Left lung (tissue), 14 donors: ENCODE measurements at places on chromosomes 1 and 21.
A peak's percentile ranks its signal among the peaks of the same experiment; 100 is the strongest.

DNA sequence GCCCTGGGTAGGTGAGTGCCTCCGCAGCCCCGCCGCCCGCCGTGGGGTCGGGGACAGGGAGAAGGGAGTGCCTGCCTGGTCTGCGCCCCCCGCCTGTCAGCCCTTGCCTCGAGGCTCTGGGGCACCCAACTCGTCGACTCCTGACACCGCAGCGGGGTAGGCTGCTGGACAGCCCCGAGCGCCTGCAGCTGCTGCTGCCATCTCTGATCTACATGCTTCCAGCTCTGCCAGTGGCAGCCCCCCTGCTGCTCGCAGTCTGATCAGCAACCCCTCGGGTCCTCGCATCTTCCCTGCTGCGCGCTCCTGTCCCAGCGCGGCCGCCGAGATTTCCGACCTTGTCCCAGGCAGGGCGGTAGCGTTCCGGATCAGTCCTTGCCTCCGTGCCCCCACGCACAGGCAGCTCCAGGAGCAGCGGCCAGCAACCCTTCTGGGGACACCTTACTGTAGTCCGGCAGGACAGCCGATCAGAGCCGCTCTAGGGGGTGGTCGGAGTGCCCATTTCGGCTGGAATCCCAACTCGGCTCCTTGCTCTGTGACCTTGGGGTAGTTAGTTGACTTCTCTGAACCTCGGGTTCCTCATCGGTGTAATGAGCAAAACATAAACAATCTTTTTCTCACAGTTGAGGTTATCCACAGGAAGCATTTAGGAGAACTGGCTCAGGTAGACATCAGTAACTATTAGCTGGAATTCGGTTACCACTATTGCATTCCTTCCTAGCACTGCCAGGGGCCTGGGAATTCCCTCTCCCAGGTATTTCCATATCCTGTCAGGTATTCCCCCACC lies 540 bp downstream of the BCAN start:
- H3K27ac ChIP-seq = no peak overlapping the region
- no peaks in the 10 kb centered on the region for H3K36me3 ChIP-seq
- H3K27me3 ChIP-seq = peaks cover 71% of the 10 kb centered on the region
- peaks cover 10% of the 10 kb centered on the region for H3K4me1 ChIP-seq

DNA sequence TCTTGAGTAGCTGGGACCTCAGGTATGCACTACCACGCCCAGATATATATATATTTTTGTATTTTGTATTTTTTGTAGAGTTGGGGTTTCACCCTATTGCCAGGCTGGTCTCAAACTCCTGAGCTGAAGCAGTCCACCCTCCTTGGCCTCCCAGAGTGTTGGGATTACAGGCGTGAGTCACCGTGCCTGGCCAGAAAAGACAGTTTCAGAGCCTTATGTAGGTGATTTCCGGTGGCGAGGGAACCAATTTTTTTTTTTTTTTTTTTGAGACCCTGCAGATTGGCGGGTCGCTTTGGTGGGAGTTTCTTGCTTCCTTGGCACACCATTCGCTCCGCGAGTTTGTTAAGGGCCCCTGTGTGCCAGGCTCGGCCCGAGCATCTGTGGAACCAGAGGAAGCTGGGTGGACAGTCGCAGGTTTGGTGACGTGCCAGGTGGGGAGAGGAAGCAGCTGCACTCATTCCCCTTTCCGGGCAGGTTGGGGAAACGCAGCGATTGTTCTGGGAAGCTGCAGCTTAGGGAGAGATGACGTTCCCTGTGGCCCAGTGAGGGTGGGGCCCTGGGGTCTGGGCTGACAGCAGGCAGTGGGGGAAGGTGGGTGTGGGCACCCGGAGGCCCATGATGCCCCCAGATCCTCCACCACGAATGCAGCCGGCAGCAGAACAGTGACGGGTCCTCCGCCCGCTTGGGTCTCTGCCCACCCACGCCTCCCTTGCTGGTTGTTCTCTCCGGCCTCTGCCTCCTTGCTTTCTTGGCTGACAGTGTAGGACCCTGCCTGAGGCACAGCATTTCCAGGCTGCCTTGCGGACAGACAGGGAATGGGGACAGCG lies 25.1 kb downstream of the SPSB1 start:
- H3K4me3 ChIP-seq = no peak overlapping the region
- peaks cover 13% of the 10 kb centered on the region for H3K4me1 ChIP-seq
- no peak for DNase-seq

DNA sequence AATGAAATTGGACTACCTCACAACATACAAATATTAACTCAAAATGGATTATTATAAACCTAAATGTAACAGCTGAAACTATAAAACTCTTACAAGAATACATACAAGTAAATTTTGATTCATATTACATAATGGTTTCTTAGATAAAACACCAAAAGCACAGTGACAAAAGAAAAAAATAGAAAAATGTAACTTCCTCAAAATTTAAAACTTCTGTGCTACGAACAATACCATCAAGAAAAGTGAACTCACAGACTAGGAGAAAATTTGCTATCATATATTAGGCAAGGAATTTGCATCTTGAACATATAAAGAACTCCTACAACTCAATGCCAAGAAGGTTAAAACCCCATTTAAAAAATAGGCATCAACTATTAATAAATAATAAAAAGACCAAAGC lies 31.2 kb downstream of the ANGPTL3 start:
- H3K27me3 ChIP-seq = no peaks in the 10 kb centered on the region
- no peak overlapping the region for H3K27ac ChIP-seq
- no peaks in the 10 kb centered on the region for H3K4me1 ChIP-seq
- H3K36me3 ChIP-seq = no peaks in the 10 kb centered on the region
- no peak overlapping the region for H3K4me3 ChIP-seq

- H3K27me3 ChIP-seq = peaks cover 94% of the 10 kb centered on the region
- H3K4me3 ChIP-seq = peak overlapping the region; percentile 5
- no peaks in the 10 kb centered on the region for H3K36me3 ChIP-seq
Observed at GRCh38 chr1:200042552-200043335, 15.2 kb downstream of the NR5A2 start.

GRCh38 chr1:87121711-87122163 lies 206.9 kb upstream of the LMO4 start:
- H3K27me3 ChIP-seq = no peaks in the 10 kb centered on the region
- no peak overlapping the region for H3K4me3 ChIP-seq
- DNase-seq = no peak
- H3K27ac ChIP-seq = peak overlapping the region; percentile 33
- H3K4me1 ChIP-seq = no peaks in the 10 kb centered on the region

GRCh38 chr1:147052677-147053076 lies 114.6 kb downstream of the NBPF12 start:
- H3K4me1 ChIP-seq = no peaks in the 10 kb centered on the region
- DNase-seq = no peak
- H3K4me3 ChIP-seq = no peak overlapping the region
- no peak overlapping the region for H3K27ac ChIP-seq
- H3K27me3 ChIP-seq = no peaks in the 10 kb centered on the region
- no peaks in the 10 kb centered on the region for H3K36me3 ChIP-seq

DNA sequence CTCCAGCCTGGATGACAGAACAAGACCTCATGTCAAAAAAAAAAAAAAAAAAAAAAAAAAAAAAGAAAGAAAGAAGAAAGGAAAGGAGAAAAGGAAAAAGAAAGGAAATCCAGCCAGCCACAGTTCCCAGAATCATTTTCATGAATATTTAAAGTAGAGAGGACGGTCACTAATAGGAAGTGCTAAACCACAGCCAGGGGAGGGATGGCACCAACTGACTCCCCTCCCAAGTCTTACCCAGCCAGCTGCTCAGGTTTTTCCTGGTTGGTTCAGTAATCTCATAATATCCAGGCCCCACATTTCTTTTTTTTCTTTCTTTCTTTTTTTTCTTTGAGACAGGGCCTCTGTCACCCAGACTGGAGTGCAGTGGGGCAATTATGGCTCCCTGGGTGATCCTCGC lies 63.9 kb upstream of the AK4 start:
- H3K36me3 ChIP-seq = no peaks in the 10 kb centered on the region
- H3K27me3 ChIP-seq = no peaks in the 10 kb centered on the region
- peaks cover 14% of the 10 kb centered on the region for H3K4me1 ChIP-seq
- H3K4me3 ChIP-seq = no peak overlapping the region
- DNase-seq = no peak

GRCh38 chr1:160404094-160404493 lies 3.7 kb downstream of the VANGL2 start:
- H3K4me3 ChIP-seq = no peak overlapping the region
- DNase-seq = no peak
- H3K27me3 ChIP-seq = peaks cover 30% of the 10 kb centered on the region
- no peaks in the 10 kb centered on the region for H3K36me3 ChIP-seq
- no peaks in the 10 kb centered on the region for H3K4me1 ChIP-seq
- H3K27ac ChIP-seq = no peak overlapping the region

DNA sequence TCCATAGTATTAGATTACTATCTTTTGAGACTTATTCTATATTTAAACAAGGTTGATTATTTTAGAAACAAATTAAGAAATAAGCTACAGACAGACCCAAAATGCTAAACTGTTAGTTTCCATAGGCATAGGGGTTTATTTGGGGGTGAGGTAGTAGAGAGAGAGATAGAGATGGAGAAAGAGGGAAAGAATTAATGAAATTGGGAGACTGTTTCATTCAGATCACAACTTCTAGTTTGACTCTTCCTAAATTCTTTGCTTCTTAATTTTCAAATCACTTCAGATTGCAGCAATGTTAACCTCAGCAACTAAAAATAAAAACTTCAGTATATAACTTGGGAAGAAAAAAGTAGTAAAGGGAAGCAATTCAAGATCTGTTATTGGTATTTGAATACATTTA lies 3.4 kb downstream of the JUN start:
- no peak for DNase-seq
- peak overlapping the region; percentile 80 for H3K4me3 ChIP-seq
- peaks cover 10% of the 10 kb centered on the region for H3K36me3 ChIP-seq
- H3K27me3 ChIP-seq = peaks cover 42% of the 10 kb centered on the region
- peaks cover 18% of the 10 kb centered on the region for H3K4me1 ChIP-seq
- H3K27ac ChIP-seq = peak overlapping the region; percentile 29

- no peaks in the 10 kb centered on the region for H3K27me3 ChIP-seq
- DNase-seq = no peak
- H3K27ac ChIP-seq = peak overlapping the region; percentile 83
- peaks cover 10% of the 10 kb centered on the region for H3K4me1 ChIP-seq
Observed at GRCh38 chr1:8076176-8076575, 50.1 kb upstream of the ERRFI1 start.

- H3K36me3 ChIP-seq = no peaks in the 10 kb centered on the region
- no peaks in the 10 kb centered on the region for H3K4me1 ChIP-seq
- no peak overlapping the region for H3K27ac ChIP-seq
- no peaks in the 10 kb centered on the region for H3K27me3 ChIP-seq
Observed at GRCh38 chr1:233518344-233518743, 95.6 kb upstream of the KCNK1 start.

GRCh38 chr1:10969267-10969970 lies 43.0 kb upstream of the TARDBP start:
- H3K27ac ChIP-seq = no peak overlapping the region
- H3K4me1 ChIP-seq = peaks cover 5% of the 10 kb centered on the region
- H3K36me3 ChIP-seq = no peaks in the 10 kb centered on the region
- H3K4me3 ChIP-seq = no peak overlapping the region
- H3K27me3 ChIP-seq = no peaks in the 10 kb centered on the region

DNA sequence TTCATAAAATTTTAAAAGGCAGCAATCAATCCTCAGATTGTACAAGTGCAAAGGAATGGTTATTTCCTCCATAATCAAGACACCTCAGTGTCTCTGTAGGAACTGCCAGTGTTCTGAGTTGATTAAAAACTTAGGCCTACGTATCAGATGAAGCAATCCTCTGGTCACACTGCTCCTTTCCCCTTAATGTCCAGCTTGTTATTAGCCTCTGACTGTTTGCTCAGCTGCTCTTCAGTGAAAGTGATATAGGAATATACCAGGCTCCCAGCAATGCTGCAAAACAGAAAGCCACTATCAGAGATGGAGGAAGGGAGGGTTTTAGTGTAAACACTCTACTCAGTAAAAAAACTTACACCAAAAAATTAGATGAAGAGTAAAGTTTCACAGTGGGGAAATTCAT lies 49.8 kb downstream of the SLC35D1 start:
- peaks cover 15% of the 10 kb centered on the region for H3K36me3 ChIP-seq
- no peak overlapping the region for H3K27ac ChIP-seq
- H3K27me3 ChIP-seq = no peaks in the 10 kb centered on the region
- no peak for DNase-seq
- no peak overlapping the region for H3K4me3 ChIP-seq

GRCh38 chr1:182649041-182649440 lies 35.3 kb downstream of the RGS8 start:
- no peaks in the 10 kb centered on the region for H3K36me3 ChIP-seq
- no peak overlapping the region for H3K27ac ChIP-seq
- no peak for DNase-seq
- H3K4me3 ChIP-seq = no peak overlapping the region
- H3K27me3 ChIP-seq = no peaks in the 10 kb centered on the region

DNA sequence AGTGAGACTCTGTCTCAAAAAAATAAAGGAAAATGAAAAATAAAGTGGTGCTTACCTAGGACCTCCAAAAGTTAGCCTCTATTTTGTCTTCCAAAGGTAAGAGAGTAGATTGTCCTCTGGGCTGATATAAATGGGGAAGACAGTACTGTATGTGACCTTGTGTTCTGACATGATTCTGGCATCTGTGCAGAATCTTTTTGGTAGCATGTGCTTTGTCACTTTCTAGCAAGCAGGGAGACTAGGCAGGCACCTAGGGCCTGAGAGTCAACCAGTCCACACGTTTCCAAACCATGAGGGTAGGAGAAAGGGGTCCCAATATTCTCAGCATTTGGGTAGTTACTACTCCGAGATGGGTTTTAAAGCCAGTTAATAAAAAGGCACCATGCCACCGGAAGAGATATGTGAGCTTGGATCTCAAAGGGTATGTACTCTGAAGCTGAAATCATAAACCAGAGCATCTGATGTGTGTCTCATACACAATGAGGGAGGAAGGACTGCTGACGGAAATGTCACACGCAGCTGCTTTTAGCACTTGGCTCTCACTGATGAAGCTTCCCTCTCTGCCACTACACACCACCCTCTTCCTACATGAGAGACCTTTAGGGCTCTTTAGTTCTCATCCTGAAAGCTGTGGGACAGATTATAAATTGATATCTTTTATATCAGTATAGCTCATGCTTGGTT lies 27.0 kb upstream of the SLC16A1 start:
- no peak overlapping the region for H3K27ac ChIP-seq
- H3K27me3 ChIP-seq = no peaks in the 10 kb centered on the region
- no peaks in the 10 kb centered on the region for H3K36me3 ChIP-seq
- H3K4me3 ChIP-seq = no peak overlapping the region
- no peaks in the 10 kb centered on the region for H3K4me1 ChIP-seq

DNA sequence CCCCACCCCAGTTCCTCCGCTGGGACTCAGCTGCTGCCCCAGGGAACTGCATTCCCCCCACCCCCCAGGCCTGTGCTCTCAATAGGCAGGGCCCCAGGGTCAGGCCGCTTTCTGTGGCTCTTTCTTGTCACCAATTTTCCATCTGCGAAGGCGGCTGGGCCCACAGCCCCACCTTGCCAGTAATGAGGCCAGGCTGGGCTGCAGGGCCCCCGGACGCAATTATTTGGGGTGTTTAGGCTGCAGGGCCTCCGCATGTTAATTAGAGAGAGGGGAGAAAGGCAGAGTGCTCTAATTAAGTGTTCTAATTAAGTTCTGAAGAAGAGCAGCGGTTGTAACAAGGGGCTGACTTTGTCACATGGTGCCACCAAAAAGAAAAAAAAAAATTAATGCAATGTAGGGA lies 71.8 kb downstream of the EPHB2 start:
- no peak overlapping the region for H3K4me3 ChIP-seq
- no peak overlapping the region for H3K27ac ChIP-seq
- peaks cover 34% of the 10 kb centered on the region for H3K27me3 ChIP-seq
